ENCODE measurements at places on chromosomes 2 and 18.

GRCh38 chr18:46211816-46212215, 107.6 kb downstream of the HAUS1 start:
- DNase-seq: no peak

DNA sequence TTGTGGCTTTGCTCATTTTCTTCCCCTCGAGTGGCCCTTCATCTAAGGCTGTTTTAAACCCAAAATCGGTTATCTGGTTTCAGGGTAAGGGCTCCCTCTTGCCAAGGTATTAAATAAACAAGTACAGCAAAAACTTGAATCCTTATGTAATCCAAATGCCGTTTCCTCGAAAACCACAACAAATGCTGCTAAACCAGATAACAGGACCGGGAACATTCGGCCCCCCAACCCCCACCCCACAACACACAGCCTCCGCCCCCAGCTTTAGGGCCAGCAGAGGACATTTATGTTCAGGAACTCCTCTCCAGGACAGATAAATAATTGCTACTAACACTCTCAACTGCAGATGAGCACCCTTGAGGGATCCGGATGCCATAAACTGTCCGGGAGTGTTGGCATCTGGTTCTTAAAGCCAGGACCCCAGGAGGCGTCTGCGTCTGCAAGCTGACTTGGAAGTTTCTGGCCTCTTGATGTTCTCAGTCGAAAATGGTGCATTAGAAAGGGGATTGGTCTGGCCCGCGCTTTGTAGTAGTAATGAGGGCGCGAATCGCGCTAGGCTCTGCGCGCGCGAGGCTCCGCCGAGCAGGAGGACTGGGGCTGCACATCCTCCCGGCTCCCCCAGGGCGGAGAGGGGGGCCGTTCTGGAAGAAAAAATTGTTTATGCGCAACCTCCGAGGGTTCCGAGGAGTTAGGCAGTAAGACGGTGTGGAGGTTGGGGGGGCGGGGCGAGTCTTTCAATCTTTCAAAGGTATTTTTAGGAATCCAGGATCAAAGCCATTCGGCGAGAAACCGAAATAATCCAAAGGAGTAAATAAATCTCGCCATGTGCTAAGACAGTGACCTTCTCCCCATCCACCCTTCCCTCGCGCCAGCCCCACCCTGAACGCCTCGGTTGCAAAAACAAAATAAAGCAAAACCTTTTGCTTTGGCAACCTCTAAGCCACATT, 3.9 kb upstream of the ID2 start:
- DNase-seq: peak; percentile 74

GRCh38 chr2:37616677-37617005, 54.8 kb downstream of the CDC42EP3 start:
- DNase-seq: no peak

DNA sequence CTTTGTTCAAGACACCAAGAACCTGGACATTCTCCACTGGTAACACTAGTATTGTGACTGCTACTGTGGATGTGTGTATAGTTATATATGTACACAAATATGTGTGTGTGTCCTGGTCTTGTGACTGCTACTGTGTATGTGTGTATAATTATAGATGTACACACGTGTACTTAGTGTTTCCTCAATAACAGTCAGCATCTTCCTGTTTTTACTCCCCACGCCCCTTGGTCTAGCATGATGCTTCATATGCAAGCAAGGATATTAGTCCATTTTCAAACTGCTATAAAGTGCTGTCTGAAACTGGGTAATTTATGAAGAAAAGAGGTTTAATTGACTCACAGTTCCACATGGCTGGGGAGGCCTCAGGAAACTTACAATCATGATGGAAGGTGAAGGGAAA, 802.7 kb downstream of the RNF144A start:
- no peak for DNase-seq

- DNase-seq: no peak
Measured at GRCh38 chr2:186913870-186914269, 64.9 kb upstream of the ZSWIM2 start.

DNA sequence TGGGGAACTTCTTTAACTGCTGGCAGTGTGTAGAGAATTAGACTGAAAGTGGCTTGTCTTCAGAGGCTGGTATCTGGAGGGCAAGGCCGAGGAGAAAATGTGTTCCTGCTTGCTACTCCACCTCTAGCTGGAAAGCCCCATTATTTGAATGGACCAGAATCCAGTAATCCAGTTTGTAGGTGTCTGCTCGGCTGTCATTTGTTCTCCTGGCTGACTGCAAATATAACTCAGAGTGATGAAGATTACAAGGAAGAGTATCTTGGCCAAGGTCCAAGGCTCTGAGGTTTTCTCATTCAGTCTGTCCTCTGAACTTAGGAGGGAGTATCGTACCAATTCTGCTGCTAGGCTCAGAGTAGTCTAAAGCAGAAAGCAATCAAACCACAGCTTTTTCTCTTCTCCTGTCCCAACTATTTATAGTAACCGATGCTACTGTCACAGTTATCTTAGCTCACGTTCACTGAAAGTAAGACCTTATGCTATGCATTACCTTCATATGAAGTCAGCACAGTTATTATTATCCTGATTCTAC, 228.6 kb downstream of the SETBP1 start:
- peak; percentile 22 for DNase-seq

DNA sequence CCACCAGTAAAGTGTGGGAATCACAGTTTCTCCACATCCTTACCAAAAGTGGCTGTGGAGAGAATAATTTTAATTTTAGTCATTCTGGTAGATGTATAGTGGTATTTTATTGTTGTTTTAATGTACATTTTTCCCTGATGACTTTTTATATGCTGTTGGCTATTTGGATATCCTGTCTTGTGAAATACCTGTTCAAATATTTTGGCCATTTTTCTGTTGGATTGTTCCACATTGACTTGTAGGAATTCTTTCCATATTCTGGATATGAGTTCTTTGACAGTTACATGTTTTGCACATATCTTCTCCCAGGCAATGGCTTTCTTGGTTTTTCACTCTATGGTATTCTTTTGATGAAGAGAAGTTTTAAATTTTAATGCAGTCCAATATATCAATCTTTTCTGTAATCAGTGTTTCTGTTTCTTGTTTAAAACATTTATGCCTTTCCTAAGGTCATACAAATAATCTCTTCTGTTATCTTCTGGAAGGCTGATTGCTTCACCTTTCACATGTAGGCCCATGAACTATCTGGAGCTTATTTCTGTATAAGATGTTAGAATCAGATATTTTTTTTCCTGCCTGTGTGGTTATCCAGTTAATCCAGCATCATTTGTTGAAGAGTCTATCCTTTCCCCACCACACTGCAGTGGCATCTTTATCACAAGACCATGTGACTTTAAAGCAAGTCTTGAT, 19.0 kb downstream of the AFTPH start:
- no peak for DNase-seq

DNA sequence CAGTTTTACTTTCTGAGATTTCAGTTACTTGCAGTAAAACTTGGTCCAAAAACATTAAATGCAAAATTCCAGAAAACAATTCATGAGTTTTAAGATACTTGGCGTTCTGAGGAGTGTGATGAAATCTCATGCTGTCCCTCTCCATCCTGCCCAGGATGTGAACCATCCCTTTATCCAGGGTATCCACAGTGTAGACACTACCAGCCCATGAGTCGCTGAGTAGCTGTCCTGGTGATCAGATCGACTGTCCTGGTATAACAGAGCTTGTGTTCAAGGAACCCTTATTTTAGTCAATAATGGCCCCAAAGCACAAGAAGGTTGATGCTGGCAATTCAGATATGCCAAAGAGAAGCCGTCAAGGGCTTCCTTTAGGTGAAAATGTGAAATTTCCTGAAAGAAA, 3.2 kb downstream of the SP100 start:
- DNase-seq: no peak

- DNase-seq: no peak
Measured at GRCh38 chr2:238100821-238101771, 956 bp downstream of the ESPNL start.

DNA sequence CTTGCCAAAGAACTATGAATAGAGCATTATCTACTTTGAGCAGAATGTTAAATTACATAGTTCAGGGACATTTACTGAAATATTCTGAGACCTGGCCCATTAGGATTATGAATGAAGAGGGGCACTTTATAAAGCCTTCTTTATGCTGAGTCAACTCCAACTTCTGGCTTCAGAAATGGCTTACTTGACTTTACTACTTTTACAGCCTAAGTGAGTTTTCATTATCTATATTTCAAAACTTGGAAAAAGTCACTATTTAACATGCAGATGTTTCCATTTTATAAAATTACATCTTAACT, 37.7 kb downstream of the SESTD1 start:
- DNase-seq: no peak

DNA sequence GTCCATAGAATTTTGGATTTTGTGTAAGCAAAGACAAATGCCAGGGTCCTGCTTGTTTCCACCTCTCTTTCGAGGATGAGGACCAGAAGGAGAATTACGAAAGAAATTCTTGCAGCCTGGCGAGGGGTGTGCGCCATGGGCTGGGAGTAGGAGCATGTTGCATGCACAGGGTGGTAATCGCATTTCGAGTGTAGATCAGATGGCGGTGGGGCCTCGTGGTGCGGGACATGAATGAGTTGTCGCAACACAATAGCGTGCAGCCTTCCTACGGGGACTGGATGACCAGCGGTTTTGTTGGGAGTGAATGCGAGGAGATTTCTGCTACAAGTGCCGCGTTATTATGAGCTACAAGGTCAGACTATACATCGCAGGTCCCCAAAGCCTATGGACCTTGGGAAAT, 4.2 kb upstream of the EN1 start:
- no peak for DNase-seq

Measured in COR-L47 (cell line).